ENCODE measurements at places on chromosomes 7 and 10.

GRCh38 chr10:59793919-59794318 lies 40.7 kb upstream of the MRLN start:
- ATAC-seq: no peak

DNA sequence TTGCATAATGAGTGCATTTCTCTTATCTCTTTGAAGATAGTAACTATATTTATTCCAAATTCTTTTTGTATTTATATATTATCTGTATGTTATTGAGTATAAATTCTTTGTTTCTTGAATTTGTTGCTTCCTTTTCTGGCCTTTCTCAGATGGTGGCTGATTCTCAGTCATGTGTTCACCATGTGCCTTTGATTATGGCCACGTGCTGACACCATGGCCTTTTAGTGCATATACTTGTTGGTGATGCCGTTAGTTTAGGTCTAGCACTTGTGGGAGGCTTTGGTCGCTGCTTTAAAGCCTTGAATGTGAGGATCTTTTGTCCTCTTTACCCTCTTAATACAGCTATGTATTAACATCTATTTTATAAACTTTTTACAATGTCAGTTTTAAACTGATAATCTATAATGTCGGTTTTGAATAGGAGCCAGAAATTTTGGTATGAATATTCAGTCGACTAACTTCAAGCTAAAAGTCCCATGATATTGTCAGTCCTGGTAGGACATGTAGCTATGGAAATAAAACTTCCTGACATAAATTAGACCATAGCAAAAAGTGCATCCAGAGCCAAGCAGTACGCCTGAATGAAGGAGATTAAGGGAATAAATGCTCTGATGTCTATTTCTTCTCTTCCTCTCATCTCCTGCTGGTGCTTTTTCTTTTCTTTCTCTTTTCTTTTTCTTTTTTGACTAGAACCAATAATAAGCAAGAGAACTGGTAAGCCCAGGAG lies 130.3 kb downstream of the GNAI1 start:
- ATAC-seq: no peak

DNA sequence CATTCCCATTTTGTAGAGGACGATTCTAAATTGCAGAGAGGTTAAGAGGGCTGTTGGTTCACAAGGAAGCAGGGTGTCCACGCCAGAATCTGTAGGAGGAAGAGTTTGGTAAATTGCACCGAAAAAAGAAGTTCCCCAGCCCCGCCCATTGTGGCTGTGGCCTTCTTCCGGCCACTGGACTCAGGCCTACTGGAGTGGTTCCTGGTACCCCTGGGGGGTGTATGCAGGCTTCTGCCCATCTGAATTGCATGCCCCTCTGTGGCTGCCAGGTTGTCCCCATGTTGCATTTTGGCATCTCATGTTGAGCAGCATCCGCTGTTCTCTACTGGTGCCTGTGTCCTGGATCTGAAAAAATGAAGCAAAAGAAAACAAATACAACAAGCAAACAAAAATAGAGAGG lies 234.2 kb downstream of the WDR11 start:
- ATAC-seq: no peak

DNA sequence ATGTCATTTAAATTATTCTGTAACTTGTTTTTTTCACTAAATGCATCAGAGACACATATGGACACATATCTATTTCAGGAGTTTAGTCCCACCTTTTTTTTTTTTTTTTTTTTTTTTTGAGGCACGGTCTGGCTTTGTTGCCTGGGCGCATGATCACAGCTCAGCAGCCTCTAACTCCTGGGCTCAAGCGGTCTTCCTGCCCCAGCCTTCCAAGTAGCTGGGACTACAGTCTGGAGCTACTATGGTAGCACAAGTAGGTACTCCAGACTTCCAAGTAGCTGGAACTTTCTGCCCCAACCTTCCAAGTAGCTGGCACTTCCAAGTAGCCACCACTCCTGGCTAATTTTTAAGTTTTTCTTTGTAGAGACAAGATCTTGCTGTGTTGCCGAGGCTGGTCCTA lies 407.7 kb downstream of the GALNT17 start:
- no peak for ATAC-seq

DNA sequence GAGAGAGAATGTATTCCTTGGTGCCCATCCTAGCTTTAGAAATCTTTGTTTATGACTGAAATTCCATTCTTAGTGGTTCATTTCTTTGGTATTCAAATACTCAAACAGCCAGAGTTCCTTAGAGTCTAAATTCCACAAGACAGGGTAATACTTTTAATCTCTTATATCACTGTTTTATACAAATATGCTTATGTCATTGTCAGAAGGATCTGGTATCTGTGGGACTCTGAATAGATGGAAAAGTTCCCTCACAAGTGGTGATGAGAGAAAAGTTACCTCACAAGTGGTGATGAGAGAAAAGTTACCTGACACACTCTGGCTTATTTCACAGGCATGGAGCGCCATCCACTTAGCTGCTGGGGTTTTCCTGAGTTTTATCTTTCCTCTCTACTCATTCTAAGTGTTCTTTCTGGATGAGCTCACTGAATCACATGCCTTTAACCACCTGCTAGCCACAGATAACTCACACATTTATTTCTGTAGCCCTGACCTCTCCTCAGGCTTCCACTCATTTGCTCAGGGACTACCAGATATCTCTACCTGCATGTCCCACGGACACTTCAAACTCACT lies 784.0 kb downstream of the SUGCT start:
- no peak for ATAC-seq

GRCh38 chr10:36725581-36726520 lies 399.5 kb upstream of the ANKRD30A start:
- ATAC-seq: no peak

DNA sequence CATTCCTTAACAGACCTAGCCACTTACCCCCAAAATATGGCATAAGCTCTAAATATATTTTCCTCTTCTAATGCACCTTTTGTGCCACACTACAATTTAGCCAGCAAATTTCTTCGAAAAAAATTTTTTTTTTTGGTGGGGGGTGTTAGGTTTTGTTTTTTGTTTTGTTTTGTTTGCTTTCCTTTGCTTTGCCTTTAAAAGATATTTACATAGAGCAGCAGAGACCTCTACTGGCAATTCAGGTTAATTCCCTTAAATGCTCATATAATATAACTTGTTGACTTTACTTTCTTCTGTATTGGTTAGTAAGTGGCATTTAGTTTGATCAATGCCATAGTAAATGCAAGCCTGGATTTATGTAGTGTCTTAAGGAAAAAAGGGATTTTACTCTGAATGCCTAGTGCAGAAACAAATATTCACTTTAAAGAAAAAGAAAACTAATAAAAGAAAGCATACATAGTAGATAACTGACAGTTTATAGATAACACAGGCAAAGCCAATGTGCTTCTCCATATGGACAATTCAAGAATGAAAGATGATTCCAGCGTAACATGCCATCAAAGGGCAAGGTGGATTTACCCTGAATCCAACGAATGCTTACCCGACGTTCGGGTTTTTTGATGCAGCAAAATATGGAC lies 1250.6 kb downstream of the GATA3 start:
- ATAC-seq: no peak

DNA sequence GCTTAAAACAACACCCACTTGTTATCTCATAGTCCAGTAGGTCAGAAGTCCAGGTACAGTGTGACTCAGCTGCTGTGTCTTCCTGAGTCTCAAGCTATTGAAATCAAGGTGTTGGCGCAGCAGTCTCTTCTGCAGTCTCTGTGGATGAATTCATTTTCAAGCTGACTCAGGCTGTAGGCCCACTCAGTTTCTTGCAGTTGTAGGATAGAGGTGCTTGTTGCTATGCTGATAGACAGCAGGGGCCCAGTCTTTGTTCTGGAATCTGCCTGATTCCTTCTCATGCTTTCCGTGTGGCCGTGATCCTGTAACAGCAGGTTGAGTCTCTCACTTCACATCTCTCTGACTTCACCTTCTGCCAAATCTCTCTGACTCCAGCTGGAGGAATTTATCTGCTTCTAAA lies 400.4 kb upstream of the POM121L12 start:
- no peak for ATAC-seq

DNA sequence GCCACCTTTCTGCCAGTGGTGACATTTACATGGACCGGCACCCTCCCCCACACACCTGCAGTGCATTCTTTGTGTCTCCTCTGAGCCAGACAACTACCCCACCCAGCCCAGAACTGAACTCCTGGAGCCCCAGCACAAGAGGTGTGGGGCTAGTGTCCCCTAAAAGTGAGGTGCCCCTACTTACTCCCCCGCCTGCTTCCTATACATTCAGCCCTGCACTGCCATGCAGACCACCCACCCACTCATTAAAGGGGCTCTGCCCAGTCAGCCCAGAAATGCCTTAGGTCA lies 1.9 kb downstream of the SAP25 start:
- no peak for ATAC-seq

DNA sequence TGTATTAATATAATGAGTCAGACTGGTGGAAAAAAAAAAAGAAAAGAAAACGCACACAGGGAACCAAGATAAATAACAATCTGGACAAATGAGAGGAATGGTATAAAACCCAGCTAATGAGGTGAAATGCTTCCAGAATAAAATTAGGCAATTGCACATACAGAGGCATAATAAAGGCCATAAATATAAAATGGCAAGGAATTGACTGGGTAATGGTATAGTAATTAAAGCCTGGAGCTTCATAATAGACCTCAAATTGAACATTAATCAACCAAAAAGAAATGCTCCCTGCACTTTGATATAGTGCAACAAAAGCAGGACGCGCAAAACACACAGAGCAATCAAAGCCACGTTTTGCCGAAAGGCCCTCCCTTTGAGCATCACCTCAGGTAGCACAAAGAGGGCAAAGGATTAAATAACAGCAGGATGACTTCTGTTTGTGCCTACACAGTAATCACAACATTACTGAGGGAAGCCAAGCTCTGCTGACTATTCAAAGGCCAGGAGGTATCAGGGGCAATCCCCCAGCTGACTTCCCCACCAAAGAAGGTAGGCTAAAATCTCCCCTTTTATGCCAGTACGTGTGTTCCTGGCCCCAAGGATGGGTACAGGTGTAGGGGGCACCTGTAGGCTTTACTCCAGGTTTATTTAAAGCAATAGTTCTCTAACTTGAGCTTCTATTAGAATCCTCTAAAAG lies 343.7 kb downstream of the ELMO1 start:
- no peak for ATAC-seq

GRCh38 chr7:85144771-85145170 lies 42.1 kb downstream of the SEMA3D start:
- no peak for ATAC-seq

DNA sequence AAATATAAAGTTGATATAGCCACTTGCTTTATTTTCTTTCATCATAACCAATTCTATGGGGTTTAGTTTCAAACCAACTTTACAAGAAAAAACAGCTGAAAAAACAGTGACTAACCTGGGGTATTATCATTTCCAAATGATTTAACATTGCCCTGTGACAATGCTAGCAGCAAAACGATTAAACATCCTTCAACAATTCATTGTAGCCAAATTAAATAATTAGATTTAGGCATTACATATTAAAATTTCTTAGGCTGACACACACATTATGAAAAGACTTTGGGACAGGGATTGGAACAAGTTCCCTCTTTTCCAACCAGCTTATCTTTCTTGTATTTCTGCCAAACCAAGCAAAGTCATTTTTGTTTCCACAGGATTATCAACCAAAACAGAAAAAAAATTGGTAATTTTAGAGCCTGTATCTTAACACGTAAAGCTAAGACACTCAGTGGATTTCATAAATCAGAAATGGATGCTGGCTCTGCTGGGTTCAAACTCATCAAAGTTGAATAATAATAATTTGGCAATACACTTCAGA lies 84.0 kb downstream of the SEMA3D start:
- no peak for ATAC-seq

- ATAC-seq: no peak
These were observed 273.3 kb upstream of the LRGUK start for GRCh38 chr7:133853706-133854276.

- ATAC-seq: no peak
These were observed 32.3 kb downstream of the HSPA12A start for GRCh38 chr10:116710076-116710475.

- no peak for ATAC-seq
These were observed 328.7 kb downstream of the ARL4A start for GRCh38 chr7:13016036-13016581.

GRCh38 chr7:101330011-101330484 lies 8.4 kb upstream of the IFT22 start:
- no peak for ATAC-seq

- ATAC-seq: no peak
These were observed 99.2 kb downstream of the CPXM2 start for GRCh38 chr10:123792248-123792978.

DNA sequence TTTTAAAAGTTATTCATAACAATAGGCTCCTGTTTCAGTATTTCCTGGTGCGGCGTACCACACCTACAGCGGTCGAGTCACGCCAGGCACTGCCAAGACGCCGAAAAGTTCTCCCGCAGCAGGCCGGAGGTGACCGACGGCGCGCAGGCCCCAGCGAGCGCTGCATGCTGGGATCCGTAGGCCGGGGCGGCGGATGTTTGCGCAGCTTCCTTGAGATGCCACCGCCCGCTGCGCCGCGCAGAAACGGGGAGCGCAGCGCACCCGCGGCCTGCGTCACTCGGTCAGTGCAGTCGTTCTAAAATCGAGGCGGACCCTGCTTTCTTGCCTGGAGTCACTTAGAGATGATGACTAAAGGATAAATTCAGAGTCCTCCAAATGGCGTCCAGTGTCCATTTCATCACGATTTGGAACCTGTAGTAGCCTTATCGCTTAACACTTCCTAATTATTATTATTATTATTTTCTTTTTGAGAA lies 1.3 kb upstream of the KIF11 start:
- peak; percentile 87 for ATAC-seq

DNA sequence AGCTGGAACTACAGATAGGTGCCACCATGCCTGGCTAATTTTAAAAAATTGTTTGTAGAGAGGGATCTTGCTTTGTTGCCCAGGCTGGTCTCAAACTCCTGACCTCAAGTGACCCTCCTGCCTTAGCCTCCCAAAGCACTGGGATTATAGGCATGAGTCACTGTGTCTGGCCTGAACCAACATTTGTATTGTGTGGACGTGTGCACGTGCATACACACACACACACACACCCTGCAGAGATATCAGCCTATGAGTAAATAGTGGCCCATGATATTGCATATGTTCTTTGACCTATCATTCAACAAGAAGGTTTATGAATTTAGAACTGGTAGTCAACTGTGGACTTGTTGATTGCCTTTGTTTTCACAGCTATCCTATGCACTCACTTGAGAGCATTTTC lies 161.6 kb downstream of the BAMBI start:
- no peak for ATAC-seq

DNA sequence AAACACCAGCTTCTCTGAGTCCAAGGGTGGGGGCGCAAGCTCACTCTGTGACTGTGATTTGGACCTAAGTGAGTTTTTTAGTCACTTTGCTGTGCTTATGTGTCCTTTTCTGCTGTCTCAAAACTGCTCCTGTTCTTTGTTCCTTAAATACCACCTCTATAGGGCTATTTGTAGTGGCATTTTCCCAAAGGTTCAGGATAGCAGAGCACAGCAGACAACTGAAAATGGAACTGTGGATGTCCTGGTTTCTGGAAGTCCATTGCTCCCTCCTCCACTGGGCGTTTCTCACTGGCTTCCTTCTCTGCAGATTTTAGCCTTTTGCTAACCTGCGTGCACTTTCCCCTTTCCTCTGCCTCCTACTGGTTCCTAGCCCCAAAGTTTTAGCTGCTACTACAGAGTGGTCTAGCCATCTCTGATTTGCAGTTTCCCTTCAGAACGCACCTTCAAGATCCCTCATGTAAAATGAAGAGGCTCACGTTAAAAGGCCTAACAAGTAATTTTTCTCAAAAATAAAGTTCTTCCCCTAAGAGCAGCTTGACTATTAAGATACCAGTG lies 25.6 kb downstream of the BLVRA start:
- no peak for ATAC-seq

GRCh38 chr10:24209946-24210491 lies 1.1 kb downstream of the KIAA1217 start:
- ATAC-seq: peak; percentile 50
